ENCODE measurements at places on chromosomes 2 and 18.

- DNase-seq: peak; percentile 81
These were observed 26.5 kb upstream of the MCFD2 start for GRCh38 chr2:46942143-46942526.

- DNase-seq: no peak
These were observed 282.5 kb upstream of the KYNU start for GRCh38 chr2:142594935-142595334.

DNA sequence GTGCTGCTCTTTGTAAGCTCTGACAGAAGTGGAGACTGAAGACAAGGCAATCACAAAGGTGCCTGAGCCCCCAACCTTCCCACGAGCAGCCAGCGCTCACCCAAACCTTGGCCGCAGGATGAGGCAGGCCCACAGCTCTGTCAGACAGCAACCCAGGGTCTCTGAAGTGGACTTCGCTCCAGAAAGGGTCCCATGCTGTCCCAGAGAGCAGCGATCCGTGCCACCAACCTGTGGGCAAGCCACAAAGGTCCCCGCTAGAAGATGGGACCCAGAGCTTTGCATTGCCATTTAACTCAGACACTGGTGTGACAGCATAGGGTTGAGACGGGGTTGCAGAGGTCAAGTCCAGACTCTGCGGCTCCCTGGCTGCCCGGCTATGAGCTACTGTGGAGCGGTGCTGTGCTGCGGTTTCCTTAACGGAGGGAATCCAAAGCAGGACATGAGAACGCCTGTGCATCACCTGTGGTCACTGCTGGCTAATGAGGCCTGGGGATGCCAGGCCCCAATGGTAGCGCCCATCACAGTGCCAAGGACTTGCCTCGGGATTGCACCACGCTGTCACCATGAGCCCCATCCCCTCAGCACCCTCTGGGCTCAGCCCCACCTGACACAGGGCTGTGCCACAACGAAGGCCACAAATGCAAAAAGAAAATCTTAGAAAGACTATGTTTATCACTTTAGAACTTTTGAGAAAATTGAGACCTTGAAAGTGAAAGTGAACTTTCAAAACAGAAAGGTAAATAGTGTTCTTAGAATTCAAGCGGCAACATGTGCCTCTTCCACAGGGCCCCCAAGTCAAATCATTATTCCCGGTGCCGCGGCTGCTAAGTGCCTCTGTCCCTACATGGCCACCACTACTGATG, 103.4 kb downstream of the HDAC4 start:
- no peak for DNase-seq

DNA sequence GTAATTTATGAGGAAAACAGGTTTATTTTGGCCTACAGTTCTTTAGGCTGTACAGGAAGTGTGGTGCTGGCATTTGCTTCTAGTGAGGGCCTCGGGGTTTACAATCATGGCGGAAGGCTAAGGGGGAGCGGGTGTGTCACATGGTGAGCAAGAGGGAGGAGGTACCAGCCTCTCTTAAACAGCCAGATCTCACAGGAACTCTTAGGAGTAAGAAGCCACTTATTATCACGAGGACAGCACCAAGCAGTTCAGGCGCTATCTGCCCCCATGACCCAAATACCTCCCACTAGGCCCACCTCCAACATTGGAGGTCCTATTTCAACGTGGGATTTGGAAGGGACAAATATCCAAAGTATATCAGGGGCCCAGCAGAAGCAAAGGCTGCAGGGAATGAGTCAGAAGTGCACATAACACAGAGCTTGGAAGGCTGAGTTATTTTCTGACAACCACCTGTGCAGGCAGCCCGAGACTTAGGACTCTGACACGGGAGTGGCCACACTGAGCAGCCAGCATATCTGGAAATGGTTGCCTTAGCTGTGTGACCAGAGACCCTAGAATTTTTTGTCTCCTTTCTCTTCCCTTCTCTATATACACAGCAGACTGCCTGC, 170.9 kb downstream of the PRPF40A start:
- DNase-seq: no peak

GRCh38 chr2:1772471-1773267, 28.4 kb upstream of the PXDN start:
- no peak for DNase-seq

GRCh38 chr2:237896507-237896892, 37.1 kb downstream of the RAMP1 start:
- no peak for DNase-seq

DNA sequence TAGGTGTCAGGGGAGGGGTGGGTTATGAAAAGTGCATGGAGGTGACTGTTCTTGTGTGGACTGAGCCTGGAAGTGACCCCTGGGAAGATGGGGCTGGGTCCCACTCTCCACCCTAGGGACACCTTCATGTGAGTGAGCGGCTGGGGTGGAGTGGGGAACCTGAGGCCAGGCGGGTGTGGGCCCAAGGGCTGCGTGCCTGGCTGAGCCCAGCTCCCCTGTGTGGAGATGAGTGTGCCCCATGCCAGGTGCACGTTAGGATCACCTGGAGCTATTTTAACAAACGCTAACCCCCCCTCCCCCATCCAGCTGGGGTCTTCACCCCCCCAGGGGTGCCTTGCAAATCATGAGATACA, 26.5 kb downstream of the ZAP70 start:
- DNase-seq: no peak

DNA sequence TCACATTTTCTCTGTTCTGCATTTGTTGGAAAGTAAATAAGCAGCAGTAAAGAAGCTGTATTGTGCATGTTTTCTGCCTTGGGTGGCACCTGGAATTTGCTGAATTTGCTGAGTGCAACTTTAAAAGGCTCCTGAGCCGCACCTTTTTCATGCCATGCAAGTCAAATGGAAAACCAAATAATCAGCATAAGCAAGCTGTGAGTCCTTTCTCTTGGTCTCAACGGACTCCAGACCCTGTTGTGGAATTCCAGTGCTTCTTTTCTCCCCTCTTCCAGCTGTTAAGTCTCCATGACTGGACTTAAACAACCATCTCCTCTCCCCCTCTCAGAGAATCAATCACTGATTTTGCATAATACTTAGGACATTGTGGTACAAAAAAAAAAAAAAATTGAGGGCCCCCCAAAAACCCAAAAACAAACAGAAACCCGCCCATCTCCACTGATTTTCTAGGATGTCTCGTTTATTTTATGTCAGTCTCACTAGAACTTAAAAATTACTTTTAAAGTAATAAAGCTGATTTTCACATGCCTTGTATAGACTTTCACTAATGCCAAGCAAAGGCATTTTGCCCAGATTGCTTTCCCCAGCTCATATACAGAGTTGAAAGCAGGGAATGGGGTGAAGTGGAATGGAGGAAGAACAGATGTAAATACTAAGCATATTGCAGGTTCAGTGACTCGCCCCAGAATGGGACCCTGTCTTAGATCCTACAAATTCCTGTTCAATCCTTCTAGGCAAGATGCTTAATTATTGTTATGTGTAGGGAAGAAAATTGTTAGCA, 5.1 kb upstream of the CETN1 start:
- DNase-seq: no peak

DNA sequence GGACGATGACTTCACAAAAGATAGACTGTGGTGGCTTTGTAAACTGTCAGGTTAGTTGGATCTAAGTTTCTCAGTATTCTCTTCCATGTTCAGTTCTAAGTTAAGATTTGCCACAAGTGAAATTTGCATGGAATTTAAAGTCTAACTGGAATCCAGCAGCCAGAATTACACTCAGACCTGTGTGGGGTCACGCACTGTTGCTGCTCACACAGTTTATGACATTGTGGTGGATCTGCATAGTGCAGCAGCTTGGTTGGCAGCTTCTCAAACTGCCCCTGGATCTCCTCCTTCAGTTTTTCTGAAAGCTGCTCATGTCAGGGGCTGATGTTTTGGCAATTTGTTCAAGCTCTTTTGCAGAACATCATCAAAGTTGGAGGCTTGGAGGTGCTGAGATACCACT, 228.1 kb upstream of the KCNJ3 start:
- DNase-seq: no peak

DNA sequence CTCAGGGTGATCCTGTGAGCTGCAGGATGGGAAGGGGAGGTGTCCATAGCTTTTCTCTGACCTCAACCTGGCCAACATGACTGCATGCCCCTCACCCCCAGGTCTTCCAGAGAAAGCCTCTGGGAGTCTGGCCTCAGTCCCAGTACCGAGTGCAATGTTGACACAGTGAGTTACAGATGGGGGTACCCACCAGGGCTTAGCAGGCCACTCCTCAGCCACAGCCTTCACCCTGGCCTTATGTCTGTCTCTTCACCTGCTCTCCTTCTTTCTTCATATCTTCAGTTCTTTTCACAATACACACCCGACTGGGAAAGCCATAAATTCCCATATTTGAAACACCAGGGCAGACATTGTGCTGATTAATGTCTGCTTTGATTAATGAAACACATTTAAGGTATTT, 33.5 kb downstream of the AOX1 start:
- DNase-seq: no peak

DNA sequence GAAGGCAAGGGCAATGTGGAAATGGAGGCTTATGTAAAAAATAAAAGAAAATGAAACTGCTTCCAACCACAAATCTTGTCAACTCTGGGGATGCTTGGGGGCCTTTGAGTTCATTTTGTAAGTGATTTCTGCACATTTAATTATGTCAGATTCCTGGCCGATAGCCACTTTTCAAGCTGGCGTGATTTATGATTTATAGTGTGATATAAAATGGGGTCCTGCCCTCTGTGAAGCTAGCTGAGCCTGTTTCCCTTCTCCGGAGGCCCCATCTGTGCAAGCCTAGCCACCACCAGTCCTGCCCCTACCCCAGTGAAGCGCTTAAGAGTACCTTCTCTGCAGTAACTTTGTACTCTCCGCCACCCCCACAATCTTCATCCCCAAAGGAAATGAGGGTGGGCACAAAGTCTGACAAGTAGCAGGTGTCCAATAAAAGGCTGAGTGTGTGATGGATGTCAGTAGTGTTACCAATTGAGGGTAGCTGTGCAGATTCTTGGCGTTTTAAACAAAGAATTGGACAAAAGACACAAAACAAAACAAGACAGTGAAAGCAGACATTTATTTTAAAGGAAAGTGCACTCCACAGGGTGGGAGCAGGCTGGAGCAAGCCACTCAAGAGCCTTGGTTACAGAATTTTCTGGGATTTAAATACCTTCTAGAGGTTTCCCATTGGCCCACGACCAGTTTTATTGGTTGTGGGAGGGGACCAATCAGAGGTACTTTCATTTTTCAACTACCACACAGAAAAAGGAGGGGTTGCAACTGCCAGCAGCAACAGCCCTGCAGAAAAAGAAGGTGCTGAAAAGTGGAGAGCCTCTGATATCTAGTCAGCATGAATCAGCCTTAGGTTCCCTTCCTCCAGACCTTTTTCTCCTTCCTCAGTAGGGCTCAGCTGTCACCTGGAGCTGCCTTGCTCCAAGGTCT, 39.0 kb upstream of the SIX3 start:
- DNase-seq: no peak

GRCh38 chr2:60159519-60159918, 393.9 kb downstream of the BCL11A start:
- no peak for DNase-seq

GRCh38 chr2:55567298-55567697, 47.8 kb downstream of the CFAP36 start:
- DNase-seq: no peak

DNA sequence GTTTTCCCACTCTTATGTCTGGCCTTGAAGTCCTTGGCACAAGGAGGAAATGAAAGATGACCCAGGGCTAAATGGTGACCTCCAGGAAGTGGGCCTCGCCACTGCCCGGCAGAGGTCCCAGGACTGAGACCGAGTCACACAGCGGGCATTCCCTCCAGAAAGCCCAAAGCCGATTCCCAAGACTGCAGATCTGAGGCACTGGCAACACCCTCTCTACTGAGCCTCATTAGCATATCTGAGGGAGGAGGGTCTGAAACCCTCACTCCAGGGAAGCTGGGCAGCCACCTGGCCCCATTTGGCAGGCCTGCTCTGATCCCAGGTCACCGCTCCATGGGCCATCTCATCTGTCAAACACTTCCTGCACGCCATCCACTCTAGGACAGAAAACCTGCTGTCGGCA, 29.1 kb downstream of the FAM178B start:
- no peak for DNase-seq

- no peak for DNase-seq
These were observed 82.0 kb downstream of the PMS1 start for GRCh38 chr2:189866296-189866695.

GRCh38 chr2:6958616-6959235, 41.5 kb downstream of the RNF144A start:
- DNase-seq: no peak

DNA sequence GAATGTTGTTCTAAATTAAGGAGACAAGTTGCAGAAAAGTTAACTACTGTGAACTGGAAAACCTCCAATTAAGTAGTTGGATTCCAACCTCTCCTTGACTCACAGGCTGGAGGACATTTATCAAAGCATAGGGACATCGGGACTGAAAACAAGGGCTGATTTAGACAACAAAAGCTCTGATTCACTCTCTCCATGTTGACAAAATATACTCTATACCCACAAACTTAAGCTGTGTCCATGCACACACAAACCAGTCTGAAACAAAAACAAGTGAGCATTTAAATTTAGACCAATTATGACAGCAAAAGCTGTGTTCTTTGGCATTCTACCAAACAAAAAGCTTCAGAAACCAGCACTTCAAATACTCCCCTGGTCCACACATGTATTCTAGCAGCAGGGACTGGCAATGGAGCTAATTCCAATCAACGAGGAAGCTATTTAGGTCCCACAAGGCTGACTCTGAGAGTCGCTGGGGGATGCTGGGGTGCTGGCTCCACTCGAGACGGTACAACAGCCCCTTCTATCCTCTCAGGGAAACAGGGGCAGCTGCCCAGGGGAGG, 71.4 kb downstream of the NXPH2 start:
- no peak for DNase-seq

- DNase-seq: no peak
These were observed 10.2 kb upstream of the PTPN4 start for GRCh38 chr2:119749477-119750012.

GRCh38 chr2:100983684-100984310, 18.3 kb upstream of the RPL31 start:
- no peak for DNase-seq

DNA sequence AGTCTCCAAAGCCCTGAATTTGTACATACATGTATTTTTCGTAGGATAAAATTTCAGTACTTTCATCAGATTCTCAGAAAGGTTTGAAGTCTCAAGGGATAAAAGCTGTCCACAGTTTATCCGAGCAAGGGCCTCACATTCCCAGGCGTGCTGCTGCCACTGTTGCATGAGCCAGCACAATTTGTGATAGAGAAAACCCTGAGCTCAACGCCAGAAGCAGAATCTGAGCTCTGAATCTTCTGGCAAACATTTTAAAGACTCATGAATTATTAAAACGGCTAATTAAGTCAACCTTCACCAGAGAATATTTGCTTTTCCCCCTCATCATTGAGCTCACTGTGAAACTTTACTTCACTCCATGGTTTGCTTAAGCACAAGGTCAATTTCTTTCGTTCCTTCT, 38.5 kb upstream of the STPG4 start:
- DNase-seq: no peak

- no peak for DNase-seq
These were observed 59.0 kb downstream of the CWC22 start for GRCh38 chr2:179948058-179948457.

GRCh38 chr2:239273280-239274234, 127.3 kb downstream of the HDAC4 start:
- DNase-seq: no peak
